ENCODE measurements at places on chromosomes 16 and 17. TPM values are rescaled to one million over a fixed set of nuclear protein-coding genes. Genes with fewer than 3 reads are reported as not detected.

Gene SEPHS2
- 96.0 TPM for polyA plus RNA-seq

GRCh38 chr17:60151355-60151754 lies 1.6 kb downstream of the CA4 start:
- DNase-seq, result no peak

GRCh38 chr16:86869288-86870022 lies 291.1 kb downstream of the FOXL1 start:
- DNase-seq, result no peak

GRCh38 chr16:528111-529011 lies 849 bp downstream of the CAPN15 start:
- DNase-seq, result no peak

DNA sequence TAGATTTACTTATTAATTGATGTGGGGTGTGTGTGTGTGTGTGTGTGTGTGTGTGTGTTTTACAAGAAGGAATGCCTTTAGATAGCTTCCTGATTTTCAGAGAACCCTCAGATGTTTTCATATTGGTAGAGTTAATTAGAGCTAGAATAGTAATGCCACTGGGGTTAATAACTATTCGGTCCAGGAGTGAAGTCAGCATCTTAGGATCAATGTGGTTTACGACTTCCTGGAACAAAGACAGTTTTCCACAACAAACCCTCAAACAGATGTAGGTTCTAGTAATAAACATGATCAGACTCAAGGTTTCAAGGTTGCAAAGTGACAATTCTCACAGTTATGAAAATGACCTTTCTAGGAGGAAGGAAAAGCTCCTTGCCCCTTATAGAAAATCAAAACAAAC lies 12.2 kb upstream of the SLC52A1 start:
- no peak for DNase-seq

- DNase-seq, result no peak
Observed at GRCh38 chr17:10060526-10060925, 137.9 kb downstream of the GAS7 start.

GRCh38 chr16:80346111-80346632 lies 194.6 kb upstream of the DYNLRB2 start:
- no peak for DNase-seq

- no peak for DNase-seq
Observed at GRCh38 chr17:81652906-81653771, 3.2 kb downstream of the PDE6G start.

DNA sequence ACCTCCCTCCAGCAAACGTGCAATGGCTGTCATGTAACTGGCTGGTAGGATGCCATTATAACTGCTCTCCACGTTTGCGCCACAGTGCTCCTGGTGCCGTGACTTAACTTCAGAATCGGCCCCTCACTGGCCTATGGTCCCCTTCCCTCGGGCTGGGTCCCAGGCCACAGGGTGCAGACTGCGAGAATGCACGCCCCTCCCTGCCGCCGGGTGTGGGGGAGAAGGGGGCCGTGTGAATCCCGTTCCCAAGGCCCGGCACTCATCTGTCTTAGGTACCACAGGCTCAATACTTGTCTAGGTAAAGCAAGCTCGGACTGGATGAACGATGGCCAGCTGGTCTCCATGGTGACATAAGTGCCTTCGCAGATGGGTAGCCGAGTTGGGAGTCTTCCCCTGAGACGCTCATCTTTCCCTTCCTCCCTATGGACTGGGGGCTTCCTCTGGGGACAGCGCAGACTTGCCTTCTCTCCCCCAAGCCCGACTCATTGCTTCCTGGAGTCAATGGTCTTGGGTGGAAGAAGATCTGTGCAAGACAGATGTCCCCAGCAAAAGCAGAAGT lies 37.8 kb downstream of the TIMM22 start:
- no peak for DNase-seq

GRCh38 chr17:30379903-30380381 lies 1.2 kb downstream of the CPD start:
- DNase-seq, result no peak

- DNase-seq, result no peak
Observed at GRCh38 chr17:47696717-47697642, 3.0 kb downstream of the TBKBP1 start.
